ENCODE measurements at places on chromosomes 7 and 10.

GRCh38 chr7:100572949-100573675 lies 588 bp downstream of the SAP25 start:
- no peaks in the 10 kb centered on the region for H3K27me3 ChIP-seq
- no peak overlapping the region for H3K4me3 ChIP-seq
- H3K4me1 ChIP-seq: peaks cover 17% of the 10 kb centered on the region

- no peak for DNase-seq
- no peaks in the 10 kb centered on the region for H3K4me1 ChIP-seq
- no peak overlapping the region for H3K4me3 ChIP-seq
- peaks cover 15% of the 10 kb centered on the region for H3K27me3 ChIP-seq
- no peaks in the 10 kb centered on the region for H3K36me3 ChIP-seq
These were observed 4.9 kb downstream of the SRRM3 start for GRCh38 chr7:76206633-76207032.

GRCh38 chr10:24723788-24724380 lies at the start of gene ARHGAP21:
Gene ARHGAP21 (minus strand): TSS chr10:24723887. CDS start chr10:24721899, 1,988 bp downstream.
- peaks cover 2% of the 10 kb centered on the region for H3K36me3 ChIP-seq
- peak; percentile 58 for DNase-seq
- no peaks in the 10 kb centered on the region for H3K27me3 ChIP-seq
- peak within 1 kb of the TSS; percentile 90 for H3K4me3 ChIP-seq
- H3K27ac ChIP-seq: no peak within 1 kb of the TSS
- H3K4me1 ChIP-seq: peaks cover 27% of the 10 kb centered on the region

DNA sequence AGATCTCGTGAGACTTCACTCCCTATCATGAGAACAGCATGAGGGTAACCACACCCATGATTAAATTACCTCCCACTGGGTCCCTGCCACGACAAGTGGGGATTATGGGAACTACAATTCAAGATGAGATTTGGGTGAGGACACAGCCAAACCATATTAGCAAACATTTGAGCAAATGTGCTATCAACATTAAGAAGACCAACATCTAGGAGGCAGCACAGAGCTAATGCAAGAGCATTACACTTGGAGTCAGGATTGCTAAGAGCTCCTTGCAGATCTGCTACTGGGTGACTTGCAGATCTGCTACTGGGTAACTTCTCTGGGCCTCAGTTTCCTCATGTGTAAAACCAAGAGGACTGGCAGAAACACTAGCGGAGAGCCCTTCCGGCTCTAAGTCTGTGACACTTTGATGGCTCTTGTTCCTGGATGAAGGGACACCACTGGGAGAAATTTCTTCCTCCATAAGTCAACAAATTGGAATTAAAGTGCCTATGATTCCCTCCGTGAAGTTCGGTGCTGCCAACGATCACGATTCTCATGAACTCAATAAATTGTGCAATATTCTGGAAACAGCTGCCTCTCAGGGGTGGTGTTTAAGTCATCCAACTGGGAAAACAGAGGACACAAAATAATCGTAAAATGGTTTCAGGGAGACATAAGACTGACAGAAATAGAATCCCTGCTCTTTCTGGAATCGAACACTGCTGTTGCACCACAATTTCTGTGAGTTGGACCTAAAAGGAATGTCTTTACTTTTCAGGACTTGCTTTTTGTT lies 115.8 kb upstream of the ITGB1 start:
- peaks cover 2% of the 10 kb centered on the region for H3K36me3 ChIP-seq
- DNase-seq: no peak
- no peak overlapping the region for H3K27ac ChIP-seq
- H3K4me3 ChIP-seq: no peak overlapping the region
- H3K4me1 ChIP-seq: no peaks in the 10 kb centered on the region

DNA sequence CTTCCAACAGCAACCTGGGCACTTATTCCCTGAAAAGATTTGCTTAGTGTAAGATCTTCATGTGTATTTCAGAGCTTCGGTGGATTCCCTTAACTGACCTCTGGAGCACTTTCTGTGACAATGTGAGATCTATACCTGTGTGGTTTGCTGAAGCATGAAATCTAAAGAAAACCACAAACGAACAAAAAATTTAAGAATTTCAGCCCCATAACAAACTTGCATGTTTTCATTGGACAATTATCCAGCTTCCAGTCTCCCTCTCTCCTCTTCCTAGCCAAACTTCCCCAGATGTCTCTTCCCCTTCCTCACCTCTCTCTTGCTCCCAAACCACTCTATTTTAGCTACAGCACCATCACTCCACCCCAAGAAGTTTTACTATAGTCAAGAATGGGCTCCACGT lies 279.9 kb upstream of the SORCS1 start:
- no peaks in the 10 kb centered on the region for H3K27me3 ChIP-seq
- peaks cover 1% of the 10 kb centered on the region for H3K36me3 ChIP-seq
- no peaks in the 10 kb centered on the region for H3K4me1 ChIP-seq
- DNase-seq: no peak
- H3K4me3 ChIP-seq: no peak overlapping the region

DNA sequence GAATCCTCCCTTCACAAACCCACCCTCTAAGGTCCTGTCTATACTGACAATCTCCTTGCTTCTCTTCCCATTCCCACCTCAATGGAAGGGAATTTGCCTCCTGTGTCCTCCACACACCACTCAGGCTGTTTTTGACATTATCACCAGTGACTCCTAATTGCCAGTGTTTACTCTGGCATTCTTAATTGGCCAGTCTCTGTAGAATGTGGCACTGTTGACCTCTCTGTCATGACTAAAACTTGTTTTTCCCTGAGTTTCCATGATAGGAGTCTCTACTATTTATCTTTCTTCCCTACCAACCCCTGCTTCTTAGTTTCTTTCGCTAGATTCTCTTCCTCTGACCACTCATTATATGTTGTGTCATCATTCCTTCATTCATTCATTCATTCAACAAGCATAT lies 12.1 kb downstream of the SLC16A12 start:
- no peaks in the 10 kb centered on the region for H3K27me3 ChIP-seq
- no peaks in the 10 kb centered on the region for H3K36me3 ChIP-seq
- DNase-seq: no peak

DNA sequence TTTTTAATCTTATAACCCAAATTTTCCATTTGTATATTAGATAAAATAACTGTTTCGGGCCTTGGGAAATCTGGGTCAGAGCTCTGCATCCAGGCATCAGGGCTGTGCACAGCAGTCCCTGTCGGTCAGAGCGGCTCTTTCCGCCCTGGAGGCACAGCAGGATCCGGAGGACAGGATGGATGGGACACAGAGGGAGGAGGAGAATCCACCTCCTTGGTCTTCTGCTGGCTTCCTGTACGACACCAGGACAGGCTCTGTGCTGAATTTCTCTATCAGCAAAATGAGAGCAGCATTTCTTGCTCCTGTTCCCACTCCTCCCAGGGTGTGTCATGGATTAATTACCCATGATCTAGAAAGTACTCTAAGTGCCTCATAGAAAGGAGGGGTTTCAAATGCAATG lies 254.9 kb downstream of the SKAP2 start:
- no peak overlapping the region for H3K27ac ChIP-seq
- no peak overlapping the region for H3K4me3 ChIP-seq
- no peak for DNase-seq
- no peaks in the 10 kb centered on the region for H3K27me3 ChIP-seq

DNA sequence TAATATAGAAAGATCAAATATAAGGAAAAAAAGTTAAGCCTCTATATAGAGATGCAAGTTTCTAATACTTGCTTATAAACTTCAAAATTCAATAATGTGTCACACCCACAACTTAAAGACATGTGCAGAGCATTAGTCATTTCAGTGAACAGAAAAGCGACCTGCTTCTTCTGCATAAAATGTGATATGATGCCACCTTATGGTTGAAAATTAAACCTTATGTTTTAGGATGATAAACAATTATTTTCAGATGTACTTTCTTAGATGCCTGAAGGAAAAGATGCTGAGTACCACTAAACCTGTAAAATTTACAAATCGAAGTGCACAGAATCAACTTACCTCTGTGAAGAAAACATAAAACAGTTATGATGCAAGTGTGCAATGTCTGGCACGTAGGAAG lies 96.0 kb downstream of the MTERF1 start:
- no peaks in the 10 kb centered on the region for H3K4me1 ChIP-seq
- peaks cover 6% of the 10 kb centered on the region for H3K27me3 ChIP-seq

GRCh38 chr10:79948976-79949722 lies at the start of gene SFTPD:
Gene SFTPD (minus strand): TSS chr10:79949105. CDS start chr10:79946659, 2,446 bp downstream.
- no peak for DNase-seq
- H3K4me3 ChIP-seq: no peak within 1 kb of the TSS
- H3K36me3 ChIP-seq: peaks cover 4% of the 10 kb centered on the region
- H3K27ac ChIP-seq: no peak within 1 kb of the TSS

GRCh38 chr10:46229144-46229563 lies 57.6 kb upstream of the ANTXRL start:
- peaks cover 3% of the 10 kb centered on the region for H3K36me3 ChIP-seq
- H3K4me1 ChIP-seq: peaks cover 22% of the 10 kb centered on the region
- no peak overlapping the region for H3K27ac ChIP-seq
- DNase-seq: no peak
- no peak overlapping the region for H3K4me3 ChIP-seq

GRCh38 chr10:70851597-70852475 lies 36.1 kb downstream of the SGPL1 start:
- no peak overlapping the region for H3K27ac ChIP-seq
- peaks cover 47% of the 10 kb centered on the region for H3K4me1 ChIP-seq
- no peak overlapping the region for H3K4me3 ChIP-seq
- peaks cover 14% of the 10 kb centered on the region for H3K36me3 ChIP-seq
- DNase-seq: no peak

Measured in activated T-cell treated with anti-CD3 and anti-CD28 coated beads, Interleukin-2, amount 50 U/mL, for 72 hours (primary cell).